H9 (cell line): ENCODE measurements at places on chromosomes 7 and 10.

DNA sequence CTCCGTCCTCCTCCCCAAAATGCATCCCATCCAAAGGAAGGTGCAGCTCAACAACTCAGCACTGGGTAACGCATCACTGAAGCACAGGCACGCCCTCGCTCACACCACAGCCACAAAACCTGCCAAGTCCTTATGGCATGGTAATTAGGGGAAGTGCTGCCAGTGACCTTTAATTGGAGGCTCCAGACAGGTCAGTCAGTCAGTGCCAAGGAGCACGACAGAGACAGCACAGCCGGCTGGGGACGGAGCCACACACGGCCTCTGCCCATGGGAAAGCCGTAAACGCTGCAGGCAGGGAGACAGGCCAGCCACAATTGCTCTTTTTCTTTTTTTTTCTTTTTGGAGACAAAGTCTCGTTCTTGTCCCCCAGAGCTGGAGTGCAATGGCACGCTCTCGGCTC is 146.5 kb downstream of the MAD1L1 start:
- H3K27ac ChIP-seq = no peak overlapping the region
- no peak for DNase-seq
- H3K4me1 ChIP-seq = no peaks in the 10 kb centered on the region; the same call in 1 of the 2 replicates
- no peaks in the 10 kb centered on the region for H3K27me3 ChIP-seq

GRCh38 chr7:16914771-16915170 is 33.0 kb upstream of the AGR3 start:
- H3K4me1 ChIP-seq = peaks cover 10% of the 10 kb centered on the region; the same call in 1 of the 2 replicates
- DNase-seq = no peak
- H3K36me3 ChIP-seq = peaks cover 9% of the 10 kb centered on the region; the same call in 1 of the 2 replicates
- no peak overlapping the region for H3K4me3 ChIP-seq

GRCh38 chr10:15237351-15237750 is 68.9 kb upstream of the NMT2 start:
- no peaks in the 10 kb centered on the region for H3K27me3 ChIP-seq
- H3K36me3 ChIP-seq = no peaks in the 10 kb centered on the region
- H3K4me3 ChIP-seq = no peak overlapping the region

DNA sequence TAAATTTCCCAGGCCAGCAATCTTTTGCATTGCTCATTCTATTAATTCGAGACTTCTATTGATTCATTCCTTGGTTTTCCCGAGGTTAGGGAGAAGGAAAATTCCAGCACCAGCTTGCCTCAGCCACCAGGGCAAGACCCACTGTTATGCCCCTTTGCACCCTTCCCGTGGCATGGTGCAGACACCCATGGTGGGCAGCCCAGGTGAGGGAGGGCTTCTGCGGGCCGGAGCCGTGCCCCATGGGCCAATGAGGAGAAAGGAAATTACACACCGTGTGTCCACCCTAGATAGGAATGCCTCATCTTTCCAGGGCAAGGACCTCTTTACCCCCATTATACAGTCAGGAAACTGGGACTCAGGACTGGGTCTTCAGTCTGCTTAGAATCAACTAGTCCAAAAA is 4.5 kb upstream of the GRID1 start:
- H3K27ac ChIP-seq = no peak overlapping the region
- no peak overlapping the region for H3K4me3 ChIP-seq
- H3K36me3 ChIP-seq = no peaks in the 10 kb centered on the region
- peaks cover 30% of the 10 kb centered on the region for H3K27me3 ChIP-seq

GRCh38 chr7:111803015-111803758 is 240.9 kb upstream of the IMMP2L start:
- H3K27me3 ChIP-seq = no peaks in the 10 kb centered on the region
- no peak overlapping the region for H3K27ac ChIP-seq
- H3K4me1 ChIP-seq = no peaks in the 10 kb centered on the region
- H3K4me3 ChIP-seq = no peak overlapping the region; the same call in 2 of the 3 replicates
- H3K36me3 ChIP-seq = peaks cover 45% of the 10 kb centered on the region

GRCh38 chr10:96978621-96979154 is 146.6 kb downstream of the LCOR start:
- H3K4me1 ChIP-seq = no peaks in the 10 kb centered on the region
- no peaks in the 10 kb centered on the region; the same call in 1 of the 2 replicates for H3K27me3 ChIP-seq
- no peak overlapping the region for H3K4me3 ChIP-seq
- no peak overlapping the region for H3K27ac ChIP-seq

DNA sequence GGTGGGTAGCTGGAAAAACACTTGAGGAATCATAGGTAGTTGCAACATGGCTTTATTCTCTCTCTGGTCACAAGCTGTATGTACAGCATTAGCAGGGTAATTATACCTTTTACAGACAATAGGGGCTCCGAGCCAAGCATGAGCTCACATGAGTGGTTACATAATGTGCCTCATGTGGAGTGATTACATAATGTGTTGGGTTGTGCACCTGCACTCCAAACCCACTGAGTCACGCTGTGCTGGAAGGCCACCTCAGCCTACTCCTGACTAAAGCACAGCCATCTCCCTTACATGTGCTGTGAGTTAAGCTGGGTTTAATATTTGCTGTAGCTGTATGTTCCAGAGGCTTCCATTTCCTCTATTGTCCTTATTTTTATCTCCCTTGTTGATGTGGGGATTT is 348.7 kb upstream of the SEMA3C start:
- H3K27ac ChIP-seq = no peak overlapping the region
- no peak for DNase-seq
- H3K4me3 ChIP-seq = no peak overlapping the region
- peaks cover 2% of the 10 kb centered on the region for H3K36me3 ChIP-seq

DNA sequence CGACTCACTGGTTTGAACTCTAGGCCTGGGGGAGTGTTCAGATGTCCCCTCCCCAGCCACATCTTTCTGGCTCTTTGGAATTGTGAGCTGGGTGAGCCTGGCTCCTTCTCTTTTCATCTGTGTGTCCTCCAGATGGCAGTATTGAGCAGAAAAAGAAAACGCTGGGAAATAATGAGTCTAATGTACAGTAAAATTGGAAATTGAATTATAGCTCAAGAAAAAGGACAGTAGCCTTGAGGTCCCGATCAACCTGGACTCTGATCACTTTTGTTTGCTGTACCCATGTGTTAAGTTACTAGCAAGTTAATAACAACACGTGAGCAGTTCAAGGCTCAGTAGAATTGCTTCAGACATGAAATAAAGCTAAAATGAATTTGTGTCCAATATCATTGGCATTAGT is 77.9 kb downstream of the SNX10 start:
- H3K4me1 ChIP-seq = peaks cover 2% of the 10 kb centered on the region; the same call in 1 of the 2 replicates
- no peaks in the 10 kb centered on the region for H3K27me3 ChIP-seq
- no peak for DNase-seq
- H3K27ac ChIP-seq = no peak overlapping the region
